ENCODE measurements at places on chromosomes 6 and 20.

DNA sequence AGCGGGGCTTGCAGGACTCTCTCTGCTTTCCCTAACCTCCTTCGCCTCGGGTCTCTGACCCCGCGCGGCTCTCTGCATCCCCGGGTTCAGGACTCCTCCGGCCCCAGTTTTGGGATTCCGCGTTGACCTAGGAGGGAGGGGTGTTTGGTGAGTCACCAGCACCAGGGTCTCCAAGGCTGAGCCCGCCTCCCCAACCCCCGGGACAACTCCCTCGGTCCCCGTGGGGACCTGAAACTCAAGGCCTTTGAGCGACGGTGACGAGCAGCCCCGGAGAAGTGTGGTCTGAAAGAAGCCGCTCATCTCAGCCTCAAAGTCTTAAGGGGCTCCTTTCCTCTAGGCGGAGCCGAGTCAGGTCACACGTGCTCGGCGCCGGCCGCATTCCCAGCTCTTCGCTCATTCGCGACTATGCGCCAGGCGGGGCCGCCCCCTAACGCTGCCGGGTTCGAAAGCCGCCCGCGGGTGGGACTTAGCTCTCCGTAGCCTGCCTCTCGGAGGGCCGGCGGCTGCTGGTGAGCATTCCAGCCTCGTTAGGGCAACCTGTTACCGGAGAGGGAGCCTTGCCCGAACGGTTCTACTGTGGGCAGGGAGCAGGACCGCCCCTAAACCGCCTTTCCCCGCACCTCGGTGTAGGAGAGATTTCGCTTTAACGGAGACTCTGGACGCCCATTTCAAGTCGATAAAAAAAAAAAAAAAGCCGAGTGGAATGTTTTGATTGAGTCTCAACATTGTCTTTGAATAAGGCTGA, 3.0 kb upstream of the PRDM13 start:
- no peak for DNase-seq

DNA sequence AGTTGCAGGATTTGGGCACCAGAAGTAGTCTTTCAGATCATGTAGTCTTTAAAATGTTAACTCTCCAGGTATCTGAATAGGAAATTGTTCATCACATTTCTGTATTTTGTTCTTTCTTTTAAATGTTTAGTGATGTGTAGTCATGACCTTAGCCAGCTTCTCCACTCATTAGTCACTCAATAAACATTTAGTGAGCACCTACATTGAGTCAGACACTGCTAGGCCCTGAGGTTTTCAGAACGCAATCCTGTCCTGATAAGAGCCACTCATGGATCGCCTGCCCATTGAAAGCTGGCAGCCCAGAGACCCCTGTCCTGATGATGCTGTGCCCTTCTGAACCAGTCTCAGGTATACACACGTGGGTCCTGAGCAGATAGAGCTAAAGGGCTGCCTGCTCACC, 163.4 kb upstream of the HEY2 start:
- DNase-seq: no peak

DNA sequence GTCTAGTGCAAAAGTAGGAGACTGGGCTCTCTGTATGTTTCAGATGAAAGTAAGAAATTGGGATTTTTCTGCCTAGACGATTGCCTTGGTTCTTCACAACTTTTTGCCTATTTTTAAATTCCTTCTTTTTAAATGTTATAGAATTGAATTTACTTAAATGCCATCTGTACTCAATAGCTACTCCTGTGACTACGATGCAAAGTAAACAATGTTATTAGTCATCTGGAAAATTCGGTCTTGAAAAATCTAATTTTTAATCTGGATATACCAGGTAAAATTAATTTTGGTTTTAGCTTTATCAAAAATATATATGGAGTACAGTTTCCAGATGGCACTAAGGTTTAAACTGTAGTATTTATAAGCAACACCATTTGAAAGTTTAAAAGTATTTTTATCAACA, 472.2 kb downstream of the UTRN start:
- no peak for DNase-seq

DNA sequence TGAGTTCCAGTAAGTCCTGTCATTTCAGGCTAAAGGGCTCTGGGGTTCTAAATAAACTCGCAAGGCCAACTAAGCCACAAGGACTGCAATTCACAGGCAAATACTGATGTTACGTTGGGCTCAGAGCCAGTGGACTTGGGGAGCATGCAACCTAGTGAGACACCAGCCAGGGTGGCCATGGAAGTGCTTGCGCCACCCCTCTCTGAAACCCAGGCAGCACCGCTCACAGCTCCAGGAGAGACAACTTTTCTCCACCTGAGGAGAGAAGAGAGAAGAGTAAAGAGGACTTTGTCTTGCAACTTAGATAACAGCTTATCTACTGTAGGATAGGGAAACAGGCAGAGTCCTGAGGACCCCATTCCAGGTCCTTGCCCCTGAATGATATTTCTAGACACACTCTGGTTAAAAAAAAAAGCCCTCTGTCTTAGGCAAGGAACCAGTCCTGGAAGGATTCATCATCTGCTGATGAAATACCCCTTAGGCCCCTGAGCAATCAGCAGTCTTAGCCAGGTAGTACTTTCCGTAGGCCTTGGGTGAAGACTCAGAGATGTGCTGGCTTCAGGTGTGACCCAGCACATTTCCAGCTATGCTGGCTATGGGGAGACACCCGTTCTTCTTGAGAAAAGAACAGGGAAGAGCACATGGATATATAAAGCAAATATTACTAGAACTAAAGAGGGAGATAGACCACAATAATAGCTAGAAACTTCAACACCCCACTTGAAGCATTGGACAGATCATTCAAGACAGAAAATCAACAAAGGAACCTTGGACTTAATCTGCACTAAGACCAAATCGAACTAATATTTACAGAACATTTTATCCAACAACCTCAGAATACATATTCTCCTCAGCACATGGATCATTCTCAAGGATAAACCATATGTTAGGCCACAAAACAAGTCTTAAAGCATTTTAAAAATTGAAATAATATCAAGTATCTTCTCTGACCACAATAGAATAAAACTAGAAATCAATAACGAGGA, 31.5 kb upstream of the TBC1D32 start:
- DNase-seq: no peak

- DNase-seq: no peak
Measured at GRCh38 chr20:51636123-51636522, 93.6 kb upstream of the NFATC2 start.

GRCh38 chr20:43949741-43950618, 35.3 kb downstream of the TOX2 start:
- no peak for DNase-seq

GRCh38 chr6:48032151-48032550, 78.8 kb downstream of the PTCHD4 start:
- no peak for DNase-seq

- DNase-seq: no peak
Measured at GRCh38 chr6:89610149-89610642, 28.4 kb downstream of the LYRM2 start.

DNA sequence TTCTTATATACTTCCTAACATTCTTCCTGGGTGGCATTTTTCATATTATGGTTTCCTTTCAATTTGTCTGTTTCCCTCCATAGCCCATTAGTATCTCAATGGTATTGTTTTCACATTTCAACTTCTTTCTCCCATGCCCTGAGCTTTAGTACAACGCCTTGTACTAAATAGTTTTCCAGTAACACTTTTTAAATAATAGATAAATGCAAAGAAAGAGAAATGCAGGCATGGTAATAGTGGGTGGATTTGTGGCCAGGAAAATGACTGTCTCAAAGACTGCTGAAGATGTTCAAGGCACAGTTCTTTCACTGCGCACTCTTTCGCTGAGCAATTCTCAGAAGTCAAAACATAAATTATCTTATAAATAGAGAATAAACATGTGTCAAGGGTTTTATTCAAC, 145.1 kb downstream of the LCA5 start:
- no peak for DNase-seq

GRCh38 chr6:148629592-148630465, 117.0 kb upstream of the UST start:
- DNase-seq: no peak

DNA sequence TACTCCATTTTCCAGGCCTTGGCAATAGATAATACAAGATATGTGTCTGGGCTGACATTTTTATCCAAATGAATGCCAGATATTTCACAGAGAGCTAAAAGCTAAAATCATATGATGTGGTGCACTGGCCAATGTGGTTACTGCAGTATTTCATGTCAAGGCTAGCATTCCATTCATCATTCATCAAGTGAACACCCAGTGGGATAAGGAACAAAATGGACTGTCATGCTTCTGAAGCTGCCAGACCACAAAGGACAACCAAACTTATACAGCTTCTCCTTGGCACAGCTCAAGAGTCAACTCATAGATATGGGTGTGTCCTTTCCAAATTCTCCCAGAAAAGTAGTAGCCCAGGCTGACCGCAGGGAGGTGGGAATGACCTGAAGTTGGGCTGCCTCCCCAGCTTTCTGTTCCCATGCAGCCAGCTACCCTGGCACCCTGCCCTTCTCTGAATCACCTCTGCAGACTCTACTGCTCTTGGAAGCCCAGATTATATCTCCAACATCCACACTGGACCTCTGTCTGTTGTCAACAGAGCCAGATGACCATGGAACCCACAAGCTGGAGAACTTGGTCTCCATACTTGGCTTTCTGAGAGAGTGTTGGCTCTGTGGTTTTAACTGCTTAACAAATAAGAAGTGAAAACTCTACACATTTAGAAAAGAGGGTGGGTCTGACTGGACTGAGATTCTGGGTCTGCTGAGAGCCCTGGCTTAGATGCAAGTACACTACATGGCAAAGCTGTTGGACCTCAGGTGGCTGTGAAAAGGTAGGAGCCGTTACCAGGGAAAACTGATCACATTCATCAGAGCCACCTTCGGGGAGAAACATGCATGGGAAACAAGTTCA, 122.8 kb downstream of the ALDH8A1 start:
- no peak for DNase-seq

DNA sequence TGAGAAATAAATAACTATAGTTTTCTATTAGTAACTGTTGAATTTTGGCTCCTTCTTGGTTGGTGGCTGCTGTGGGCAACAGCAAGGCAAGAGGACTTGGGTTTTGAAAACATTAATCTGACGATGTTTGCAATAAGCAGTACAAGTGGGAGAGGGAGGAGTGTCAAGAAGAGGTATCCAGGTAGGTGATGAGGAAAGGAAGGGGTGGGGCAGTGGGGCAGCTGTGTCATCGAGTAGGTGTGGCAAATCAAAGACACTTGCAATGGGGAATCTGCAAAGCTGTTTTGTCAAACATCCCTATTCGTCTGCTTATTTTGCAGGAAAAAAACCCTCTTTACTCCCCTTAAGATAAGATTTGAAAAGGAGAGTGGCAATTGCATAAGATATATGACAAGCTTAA, 171.9 kb upstream of the MAP3K7 start:
- DNase-seq: no peak

- peak; percentile 51 for DNase-seq
Measured at GRCh38 chr6:17012421-17013225, 89.2 kb upstream of the STMND1 start.

- DNase-seq: no peak
Measured at GRCh38 chr6:35230950-35231349, 17.2 kb downstream of the SCUBE3 start.

DNA sequence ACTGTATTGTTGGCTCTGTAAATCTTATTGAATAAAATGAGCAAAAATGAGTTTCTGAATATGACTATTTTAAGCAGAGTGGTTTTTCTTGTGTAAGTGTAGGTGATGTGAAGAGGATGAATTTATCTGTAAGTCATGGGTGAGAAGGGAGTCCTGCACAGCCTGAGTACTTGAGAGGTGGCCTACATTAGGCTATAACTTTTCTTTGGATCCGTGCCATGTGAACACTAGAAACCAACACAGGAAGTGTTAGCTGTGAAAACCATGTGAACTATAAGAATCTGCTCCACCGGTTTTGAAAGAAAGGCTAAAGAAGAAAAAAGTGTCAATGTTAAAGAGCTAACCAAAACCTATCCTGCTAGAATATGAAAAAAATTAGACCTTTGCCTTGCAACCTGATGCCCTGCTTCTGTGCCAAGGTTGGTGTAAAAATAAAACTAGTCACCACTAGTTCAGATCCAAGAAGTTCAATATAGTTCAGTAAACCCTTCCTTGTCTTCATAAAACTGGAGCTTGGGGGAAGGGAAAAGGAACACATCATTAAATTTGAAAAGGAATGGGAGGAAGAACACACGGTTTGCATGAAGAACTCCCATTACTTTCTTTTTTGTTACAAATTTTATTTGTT, 21.3 kb downstream of the PLCB1 start:
- no peak for DNase-seq

DNA sequence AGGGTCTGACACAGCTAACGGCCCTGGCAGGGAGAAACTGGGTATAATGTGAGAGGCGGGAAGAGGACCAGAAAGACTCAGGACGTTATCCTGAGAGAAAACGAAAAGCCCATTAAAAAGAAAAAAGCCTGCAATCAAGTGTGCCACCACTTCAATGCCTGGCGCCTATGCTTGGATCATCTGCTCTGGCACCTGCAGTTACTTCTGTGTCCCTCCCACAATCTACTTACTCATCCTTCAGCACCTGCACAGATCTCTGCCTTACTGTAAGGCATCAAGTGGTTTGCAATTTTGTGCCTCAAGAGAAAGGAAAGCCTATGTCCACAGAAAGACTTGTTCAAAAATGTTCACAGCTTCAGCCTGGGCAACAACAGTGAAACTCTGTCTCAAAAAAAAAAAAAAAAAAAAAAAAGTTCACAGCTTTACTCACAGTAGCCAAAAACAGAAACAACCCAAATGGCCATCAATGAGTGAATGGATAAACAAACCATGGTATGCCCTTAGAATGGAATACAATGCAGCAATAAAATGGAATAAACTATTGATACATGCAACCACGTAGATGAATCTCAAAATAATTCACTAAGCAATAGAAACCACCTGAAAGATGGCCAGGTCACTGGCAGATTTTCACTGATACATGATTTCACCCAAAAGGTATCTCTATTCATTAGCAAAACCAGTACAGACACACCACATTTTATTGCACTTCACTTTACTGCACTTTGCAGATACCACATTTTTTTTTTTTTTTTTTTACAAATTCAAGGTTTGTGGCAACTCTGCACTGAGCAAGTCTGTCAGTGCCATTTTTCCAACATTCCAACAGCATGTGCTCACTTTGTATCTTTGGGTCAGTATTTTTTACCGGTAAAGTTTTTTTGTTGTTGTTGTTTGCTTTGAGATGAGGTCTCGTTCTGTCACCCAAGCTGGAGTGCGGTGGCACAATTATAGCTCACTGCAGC, 48.6 kb downstream of the ABHD12 start:
- DNase-seq: no peak

DNA sequence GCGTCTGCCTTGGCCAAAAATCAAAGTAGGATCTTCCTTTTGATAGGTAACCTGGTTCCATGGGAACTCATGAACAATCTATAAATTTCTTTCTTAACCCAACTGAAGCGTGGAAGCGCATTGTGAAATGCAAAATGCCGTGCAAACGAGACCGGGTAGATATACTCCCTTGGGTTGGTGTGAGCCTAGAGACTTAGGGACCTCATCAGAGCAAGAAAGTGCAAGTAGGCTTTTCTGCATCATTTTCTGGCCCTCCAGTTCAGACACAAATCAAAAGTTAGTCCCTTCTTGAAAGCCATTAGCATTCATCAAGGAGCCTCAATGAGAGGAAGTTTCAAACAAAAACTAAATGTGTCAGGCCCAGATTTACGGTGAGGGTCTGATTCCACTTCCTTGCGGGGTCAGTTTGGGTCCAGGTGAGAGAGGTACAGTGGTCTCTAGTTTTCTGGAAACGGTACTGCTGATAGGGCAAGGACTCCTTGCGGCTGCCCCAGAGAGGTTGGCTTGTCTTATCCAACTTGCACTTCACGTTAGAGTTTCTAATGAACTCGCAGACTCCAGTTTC, 5.3 kb upstream of the ZNF184 start:
- no peak for DNase-seq

GRCh38 chr6:140784573-140784972, 1348.2 kb upstream of the GJE1 start:
- no peak for DNase-seq
